ENCODE measurements at places on chromosomes 5 and 9. TPM values are rescaled to one million over a fixed set of nuclear protein-coding genes. Genes with fewer than 3 reads are reported as not detected.

JAKMIP2 gene
- not detected for total RNA-seq

COL23A1 gene
- total RNA-seq: 0.04 TPM

PLAC8L1 gene
- total RNA-seq: not detected

TSSK1B gene
- total RNA-seq: 0.14 TPM

TLE1 gene
- total RNA-seq: 21.4 TPM

ADAMTSL1 gene
- 3.7 TPM for total RNA-seq

GRCh38 chr9:7121055-7121454 is 363.3 kb downstream of the KDM4C start:
- DNase-seq: no peak

DNA sequence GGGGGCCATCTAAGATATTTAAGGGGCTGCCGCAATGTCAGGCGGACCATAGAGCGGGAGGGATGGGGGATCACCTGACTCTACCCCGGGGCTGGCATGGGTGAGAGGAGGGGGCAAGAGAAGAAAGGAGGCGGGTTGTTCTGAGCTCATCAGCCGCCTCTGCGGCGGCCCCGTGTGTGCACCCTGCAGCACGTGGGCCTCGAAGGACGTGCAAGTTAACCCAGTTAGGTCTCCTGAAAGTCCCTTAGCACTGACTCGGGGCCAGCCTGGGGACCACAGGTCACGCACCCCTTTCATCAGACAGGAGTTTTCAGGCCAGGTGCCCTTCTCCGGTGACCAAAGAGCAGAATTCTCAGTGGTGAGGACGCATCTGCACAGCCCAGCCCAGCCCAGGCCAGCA is 58.0 kb downstream of the UBE2QL1 start:
- DNase-seq: no peak

- DNase-seq: no peak
Observed at GRCh38 chr9:98024702-98025101, 31.8 kb upstream of the NANS start.

DNA sequence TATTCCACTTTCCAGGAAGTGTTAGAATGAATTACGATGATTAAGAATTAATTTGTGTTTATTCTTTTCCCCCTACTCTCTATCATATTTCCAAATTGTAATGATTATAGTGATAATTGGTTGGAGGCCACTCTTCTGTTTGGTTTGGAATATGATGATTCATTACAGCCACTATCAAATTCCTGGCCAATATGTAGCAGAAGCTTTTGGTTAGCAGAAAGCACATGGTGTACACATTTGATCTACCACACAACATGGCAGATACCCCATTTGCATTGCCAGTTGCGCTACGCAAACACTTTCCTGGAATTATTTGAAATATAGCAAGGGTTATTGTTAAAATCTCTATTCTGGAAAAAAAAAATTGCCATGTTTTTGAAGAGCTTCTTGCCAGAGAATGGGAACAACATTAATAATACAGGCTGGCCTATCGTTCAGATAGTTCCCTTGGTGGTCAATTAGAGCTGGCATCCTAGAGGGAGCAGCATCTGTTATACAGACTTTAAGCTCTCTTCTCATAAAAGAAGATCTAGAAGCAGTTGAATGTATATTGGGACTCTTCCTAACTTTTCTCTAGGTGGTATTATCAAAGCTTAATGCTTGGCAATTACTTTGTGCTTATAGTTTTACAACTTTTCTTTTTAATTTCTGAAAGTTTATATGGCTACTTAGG is 455.0 kb upstream of the ACTBL2 start:
- no peak for DNase-seq

GRCh38 chr9:131278702-131279111 is 2.4 kb upstream of the FAM78A start:
- DNase-seq: no peak

DNA sequence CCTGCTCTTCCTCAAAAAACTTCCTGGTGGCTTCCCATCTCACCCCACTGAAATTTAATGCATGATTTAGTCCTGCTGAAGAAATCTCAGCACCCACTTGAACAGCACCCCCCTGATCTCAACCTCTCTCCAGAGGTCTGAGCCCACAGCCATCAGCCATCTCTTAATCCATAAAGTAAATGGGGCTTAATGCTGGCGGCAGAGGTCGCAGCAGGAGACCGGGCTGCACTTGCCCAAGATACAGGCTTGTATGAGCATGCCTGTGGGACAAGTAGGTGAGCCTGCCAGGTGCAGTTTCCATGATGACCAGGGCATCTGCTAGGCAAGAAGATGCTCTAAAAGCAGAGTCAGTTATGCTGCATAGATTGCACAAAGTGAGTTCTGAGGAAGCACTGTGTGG is 52.4 kb upstream of the CTXN3 start:
- no peak for DNase-seq

DNA sequence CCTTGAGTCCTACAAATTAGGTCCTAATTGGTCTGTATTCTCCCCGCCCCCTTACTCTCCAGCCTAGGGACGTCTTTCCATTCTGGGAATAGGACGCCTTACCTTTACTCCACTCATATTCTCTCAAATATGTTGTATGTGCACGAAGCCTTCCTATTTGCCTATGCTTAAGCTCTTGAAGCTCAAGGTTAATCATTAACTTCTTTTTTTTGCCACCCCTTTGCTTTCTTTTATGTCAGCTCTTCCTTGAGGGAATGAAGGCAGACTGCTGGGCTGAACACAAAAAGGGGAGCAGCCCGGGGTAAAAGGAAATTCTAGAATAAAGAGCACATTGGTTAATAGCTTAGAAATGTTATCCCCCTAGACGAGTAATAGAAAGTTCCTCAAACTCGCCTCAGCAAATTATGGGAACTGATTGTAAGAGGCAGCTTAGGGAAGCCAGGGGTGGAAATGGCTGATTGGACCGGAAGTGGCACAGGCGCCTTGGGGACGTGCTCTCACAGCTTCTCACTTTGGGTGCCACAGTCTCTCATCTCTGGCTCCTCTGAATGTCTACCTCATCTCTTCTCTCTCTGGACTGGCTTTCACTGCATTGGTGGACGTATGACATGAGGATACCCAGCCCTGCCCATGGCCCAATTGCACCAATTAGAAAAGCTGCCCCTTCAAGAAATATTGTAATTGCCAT is 122.3 kb upstream of the IL12B start:
- no peak for DNase-seq

DNA sequence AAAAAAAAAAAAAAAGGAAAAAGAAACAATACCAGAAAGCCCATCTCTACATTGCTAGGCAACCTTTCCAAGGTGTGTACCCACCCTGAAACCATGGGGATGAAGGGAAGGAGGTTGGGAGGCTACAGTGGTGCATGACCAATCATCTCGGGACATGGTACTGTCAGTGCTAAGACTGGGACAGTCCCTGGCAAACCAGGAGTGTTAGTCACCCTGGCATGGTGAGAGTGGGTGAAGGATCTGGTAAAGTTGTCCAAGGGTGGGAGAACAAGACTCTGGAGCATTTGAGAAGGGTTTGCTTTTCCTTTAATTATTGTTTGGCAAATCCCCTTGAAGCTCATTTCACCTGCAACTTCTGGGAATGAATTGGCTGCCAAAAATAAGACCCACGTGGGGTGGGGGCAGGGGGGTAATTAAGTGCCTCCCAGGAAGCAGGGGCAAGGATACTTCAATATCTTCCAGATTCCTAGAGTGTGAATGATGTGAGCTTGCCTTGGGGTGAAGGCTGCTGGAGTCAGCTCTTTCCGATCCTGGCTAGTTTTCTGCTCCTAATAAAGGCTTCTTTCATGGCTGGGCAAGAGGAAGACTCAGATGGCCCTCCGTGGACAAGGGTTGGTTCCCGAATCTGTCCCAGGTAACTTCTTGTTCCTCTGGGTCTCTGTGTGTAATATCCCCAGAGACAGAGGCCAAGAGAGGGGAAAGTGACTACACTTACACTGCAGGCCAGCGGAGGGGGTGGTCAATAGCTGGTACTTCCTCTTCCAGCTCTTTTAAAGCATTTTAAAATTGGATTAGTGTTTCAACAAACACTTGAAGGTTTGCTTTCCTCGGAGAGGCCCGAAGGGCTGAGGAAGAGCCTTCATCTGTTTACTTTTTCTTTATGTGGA is 61.6 kb upstream of the SPRY4 start:
- no peak for DNase-seq

DNA sequence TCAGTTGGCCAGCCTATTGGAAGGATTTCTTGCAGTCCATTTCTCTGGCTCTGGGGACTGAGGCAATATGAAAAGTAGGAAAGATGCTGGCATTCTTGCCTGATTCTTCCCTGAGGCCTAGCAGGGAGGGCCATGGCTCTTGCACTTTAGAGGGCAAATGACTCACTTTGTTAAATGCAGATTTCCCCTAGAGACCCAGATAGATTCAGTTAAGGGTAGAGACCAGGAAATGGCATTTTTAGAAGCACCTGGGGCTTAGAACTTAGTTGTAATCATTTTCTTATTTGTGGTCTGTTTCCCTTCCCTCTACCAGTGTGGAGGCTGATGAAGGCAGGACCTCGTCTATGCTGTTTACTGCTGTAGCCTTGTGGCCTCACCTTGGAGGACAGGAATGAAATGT is 112.8 kb upstream of the NR3C1 start:
- DNase-seq: no peak

All from foreskin keratinocyte (primary cell).